ENCODE measurements at places on chromosomes 7 and 10.

DNA sequence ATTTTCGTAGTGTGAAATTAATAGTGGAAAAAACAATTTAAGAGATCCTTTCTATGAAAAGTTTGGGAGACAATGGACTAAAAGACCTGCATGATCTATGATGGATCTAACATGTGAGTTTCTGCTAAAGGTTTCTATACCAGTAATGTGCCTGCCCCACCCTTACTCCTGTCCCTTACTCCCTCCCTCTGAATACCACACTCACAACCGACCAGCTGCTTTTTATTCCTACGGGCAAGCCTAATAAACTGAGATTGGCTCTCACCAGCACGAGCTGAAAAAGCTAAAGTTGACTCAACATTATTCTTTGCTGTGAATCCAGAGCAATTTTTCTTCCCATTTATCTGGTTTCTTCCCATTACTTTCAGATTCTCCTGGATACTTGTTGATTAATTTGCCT lies 17.8 kb upstream of the REEP3 start:
- DNase-seq, result no peak

GRCh38 chr10:101120520-101120883 lies 10.6 kb upstream of the TLX1 start:
- DNase-seq, result no peak

DNA sequence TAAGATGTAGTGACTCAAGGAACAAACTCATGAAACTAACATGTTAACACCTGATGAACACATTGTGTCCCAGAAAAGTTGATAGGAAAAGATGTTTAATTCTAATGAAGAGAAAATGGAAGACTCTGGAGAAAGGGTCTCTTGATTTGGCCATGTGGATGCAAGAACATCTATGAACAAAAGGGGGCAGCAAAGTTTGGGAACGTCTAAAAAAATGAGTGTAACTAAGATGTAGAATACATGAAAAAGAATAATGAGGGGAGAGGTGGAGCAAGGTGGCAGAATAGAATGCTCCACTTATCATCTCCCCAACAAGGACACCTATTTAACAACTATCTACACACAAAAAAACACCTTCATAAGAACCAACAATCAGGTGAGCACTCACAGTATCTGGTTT lies 805.1 kb downstream of the TNS3 start:
- no peak for DNase-seq

GRCh38 chr7:4042402-4043045 lies 639.6 kb upstream of the FOXK1 start:
- DNase-seq, result no peak

- DNase-seq, result no peak
Measured at GRCh38 chr10:24952143-24952706, at the start of gene PRTFDC1. PRTFDC1 (minus strand) TSS chr10:24952606; CDS start chr10:24952575, 31 bp downstream.

Data from astrocyte of the cerebellum (primary cell).